ENCODE measurements at places on chromosomes 13 and 19. TPM values are rescaled to one million over a fixed set of nuclear protein-coding genes. Genes with fewer than 3 reads are reported as not detected.

PSG2 gene
- not detected for total RNA-seq

CEACAM8 gene
- 0.16 TPM for total RNA-seq

ZNF791 gene
- total RNA-seq = 18.0 TPM

TRPM4 gene
- 61.7 TPM for total RNA-seq

TIMM44 gene
- total RNA-seq = 42.2 TPM

ZNF235 gene
- 5.2 TPM for total RNA-seq

SIGLEC14 gene
- 59.9 TPM for total RNA-seq

MBNL2 gene
- 86.3 TPM for total RNA-seq

IZUMO2 gene
- total RNA-seq = not detected

OR10H5 gene
- total RNA-seq = not detected

KCTD4 gene
- not detected for total RNA-seq

GNA15 gene
- 35.9 TPM for total RNA-seq

NALCN gene
- total RNA-seq = 0.81 TPM

ZNF441 gene
- 5.6 TPM for total RNA-seq

PROSER1 gene
- total RNA-seq = 28.3 TPM

EBI3 gene
- total RNA-seq = 6.0 TPM

S1PR5 gene
- 0.92 TPM for total RNA-seq

RNF17 gene
- total RNA-seq = not detected

C13orf42 gene
- total RNA-seq = 0.16 TPM

PSG6 gene
- total RNA-seq = not detected

C19orf67 gene
- not detected for total RNA-seq

ZNF575 gene
- 2.5 TPM for total RNA-seq

EID2 gene
- 16.6 TPM for total RNA-seq

NLRP11 gene
- total RNA-seq = not detected

GATAD2A gene
- 66.3 TPM for total RNA-seq

PSG3 gene
- total RNA-seq = not detected

CA11 gene
- total RNA-seq = 3.6 TPM

GJA3 gene
- 0.12 TPM for total RNA-seq

PDCD5 gene
- total RNA-seq = 91.3 TPM

ZNF737 gene
- total RNA-seq = 19.5 TPM

ZSCAN4 gene
- total RNA-seq = 0.21 TPM

GIPR gene
- total RNA-seq = 5.4 TPM

ITM2B gene
- 581 TPM for total RNA-seq

SHC2 gene
- 16.8 TPM for total RNA-seq

GFY gene
- total RNA-seq = not detected

SLAIN1 gene
- total RNA-seq = 12.8 TPM

APOE gene
- 196 TPM for total RNA-seq

ZNF558 gene
- total RNA-seq = 20.8 TPM

GPR12 gene
- not detected for total RNA-seq

TNNI3 gene
- total RNA-seq = 1.2 TPM

PSG7 gene
- not detected for total RNA-seq

EPSTI1 gene
- 21.1 TPM for total RNA-seq

LYPD5 gene
- 6.3 TPM for total RNA-seq

KLK12 gene
- 0.39 TPM for total RNA-seq

SMIM44 gene
- total RNA-seq = not detected

PCDH17 gene
- total RNA-seq = 44.1 TPM

RFPL4AL1 gene
- not detected for total RNA-seq

CCDC8 gene
- total RNA-seq = 11.8 TPM

NHLRC3 gene
- 26.2 TPM for total RNA-seq

DPY19L3 gene
- 31.5 TPM for total RNA-seq

MBD3L2 gene
- total RNA-seq = not detected

Measured in left lung (tissue), 14 donors.